K562 (cell line): ENCODE measurements at places on chromosomes 2 and 18. TPM values are rescaled to one million over a fixed set of nuclear protein-coding genes. Genes with fewer than 3 reads are reported as not detected.
A peak's percentile ranks its signal among the peaks of the same experiment; 100 is the strongest.

Gene MATN3
- not detected in 2 replicates for total RNA-seq

Gene EMILIN2
- 0.34 and 0.40 TPM in 2 replicates for total RNA-seq

Gene CHST10
- 16.8 and 19.3 TPM in 2 replicates for total RNA-seq

Gene FAM237A
- total RNA-seq = not detected in 2 replicates

Gene ZNF385B
- total RNA-seq = not detected in 2 replicates

Gene GCKR
- total RNA-seq = 0.25 and 0.55 TPM in 2 replicates

DNA sequence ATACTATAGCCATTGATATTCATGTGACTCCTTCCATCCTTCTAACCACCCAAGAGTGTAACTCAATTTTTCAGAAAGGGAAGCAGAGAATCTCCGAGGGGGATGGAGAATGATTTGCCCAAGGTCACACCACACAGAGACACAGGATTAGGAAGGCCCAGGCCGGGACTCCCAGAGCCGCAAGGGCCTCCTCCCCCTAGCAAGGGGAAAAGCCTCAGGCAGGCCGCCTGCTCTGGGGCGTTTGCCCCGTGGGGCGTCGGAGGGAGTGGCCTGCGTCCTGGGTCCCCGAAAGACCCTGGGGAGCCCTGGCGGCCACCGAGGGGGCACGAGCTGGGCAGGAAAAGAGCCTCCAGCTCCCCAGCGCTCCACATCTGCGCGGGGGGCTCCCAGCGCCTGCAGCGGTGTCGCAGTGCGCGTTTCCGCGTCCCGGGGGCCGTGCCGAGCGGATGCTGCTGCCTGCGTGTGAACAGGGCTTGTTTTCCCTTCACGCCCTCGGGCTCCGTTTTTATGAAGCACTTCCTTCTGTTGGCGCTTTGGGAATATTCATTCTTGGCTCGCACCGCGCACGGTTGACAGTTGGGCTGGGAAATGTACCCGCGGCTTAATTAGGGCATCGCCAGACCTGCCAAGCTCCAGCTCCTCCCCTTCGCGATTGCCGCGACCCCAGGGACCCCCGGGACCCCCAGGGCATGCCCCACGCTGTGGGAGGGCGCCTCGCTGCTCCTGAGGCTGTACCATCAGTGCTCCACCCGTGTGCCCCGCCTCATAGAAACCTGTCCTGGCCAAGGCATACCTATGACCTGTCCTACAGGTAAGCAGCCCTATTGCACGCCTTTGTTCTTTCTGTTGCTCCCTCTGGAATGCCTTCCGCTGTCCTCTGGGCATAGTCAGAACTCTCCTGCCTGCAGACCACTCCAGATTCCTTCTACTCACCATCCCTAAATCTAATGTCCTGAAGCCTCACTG lies 158.9 kb upstream of the GLI2 start:
- H3K27me3 ChIP-seq = peaks cover 18% of the 10 kb centered on the region
- no peak overlapping the region for H3K4me3 ChIP-seq
- no peaks in the 10 kb centered on the region for H3K36me3 ChIP-seq
- no peak for DNase-seq

DNA sequence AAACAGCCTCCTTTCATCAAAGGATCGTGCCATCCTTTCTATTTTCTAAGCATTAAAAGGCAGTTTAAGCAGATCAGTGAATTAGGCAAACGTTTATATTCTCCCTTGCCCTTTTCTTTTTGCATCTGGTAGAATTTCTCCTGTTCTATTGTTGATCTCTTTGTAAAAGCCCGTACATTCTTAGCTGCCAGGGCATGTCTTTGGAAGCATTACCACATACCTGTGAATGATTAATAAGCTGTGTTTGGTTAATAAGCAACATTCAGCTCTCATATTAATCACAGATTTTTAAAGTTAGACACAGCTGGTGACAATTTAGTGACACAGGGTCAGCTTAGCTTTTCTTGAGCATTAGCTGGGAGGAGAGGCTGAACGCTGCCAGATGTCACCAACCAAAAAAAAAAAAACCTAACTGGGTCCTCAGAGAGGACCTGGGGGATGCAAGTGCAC lies 33.8 kb upstream of the CYP1B1 start:
- H3K27ac ChIP-seq = no peak overlapping the region
- H3K4me3 ChIP-seq = no peak overlapping the region
- DNase-seq = no peak
- H3K36me3 ChIP-seq = no peaks in the 10 kb centered on the region
- peaks cover 11% of the 10 kb centered on the region for H3K27me3 ChIP-seq

- H3K27ac ChIP-seq = no peak overlapping the region
- H3K27me3 ChIP-seq = peaks cover 2% of the 10 kb centered on the region; the same call in 1 of the 3 replicates
- DNase-seq = no peak
- no peak overlapping the region for H3K4me3 ChIP-seq
- H3K4me1 ChIP-seq = no peaks in the 10 kb centered on the region
These were observed 50.4 kb upstream of the RAPH1 start for GRCh38 chr2:203585516-203585915.

GRCh38 chr2:106857882-106858478 lies 28.0 kb downstream of the ST6GAL2 start:
- no peaks in the 10 kb centered on the region for H3K4me1 ChIP-seq
- H3K27me3 ChIP-seq = no peaks in the 10 kb centered on the region
- DNase-seq = no peak
- no peak overlapping the region for H3K27ac ChIP-seq
- no peak overlapping the region for H3K4me3 ChIP-seq
- no peaks in the 10 kb centered on the region for H3K36me3 ChIP-seq

GRCh38 chr2:216838151-216838550 lies 21.7 kb downstream of the TNP1 start:
- no peaks in the 10 kb centered on the region for H3K4me1 ChIP-seq
- no peak overlapping the region for H3K4me3 ChIP-seq
- no peak for DNase-seq
- no peaks in the 10 kb centered on the region; the same call in 2 of the 3 replicates for H3K27me3 ChIP-seq
- no peaks in the 10 kb centered on the region for H3K36me3 ChIP-seq

DNA sequence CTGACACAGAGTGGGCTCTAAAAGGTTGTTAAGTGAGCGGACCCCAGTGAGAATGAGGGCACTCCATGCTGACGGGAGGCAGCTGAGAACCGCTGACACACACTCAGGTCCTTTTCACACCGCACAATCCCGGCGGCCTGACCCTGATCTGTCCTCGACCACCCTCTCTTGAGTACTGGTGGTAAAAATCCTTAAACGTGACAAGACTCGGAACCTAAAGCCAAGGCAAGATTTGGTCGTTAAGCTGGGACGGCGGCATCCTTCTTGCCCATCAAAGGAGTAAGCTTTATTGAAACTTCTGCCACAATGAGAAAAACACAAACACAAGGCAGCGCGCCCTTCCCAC lies 569 bp downstream of the TMX3 start:
- peak; percentile 20 for DNase-seq
- peak overlapping the region; percentile 82 for H3K27ac ChIP-seq
- H3K27me3 ChIP-seq = no peaks in the 10 kb centered on the region
- peaks cover 39% of the 10 kb centered on the region for H3K36me3 ChIP-seq

DNA sequence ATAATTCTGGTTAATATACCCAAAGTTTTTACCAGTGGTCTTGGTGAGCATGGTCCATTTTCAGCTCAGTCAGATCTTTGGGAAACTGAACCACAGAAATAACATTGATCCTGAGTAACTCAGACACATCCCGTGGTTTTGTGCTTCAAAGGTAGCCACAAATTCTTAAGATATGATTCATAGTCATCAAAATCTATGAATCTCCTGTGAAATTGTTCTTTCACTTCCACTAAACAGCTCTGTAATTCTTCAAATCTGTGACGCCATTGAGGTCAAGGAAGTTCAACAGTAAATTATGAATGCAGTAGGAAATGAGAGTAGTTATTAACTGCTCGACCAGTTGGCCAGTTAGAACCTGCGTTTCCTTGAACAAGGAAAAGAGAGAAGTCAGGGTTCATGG lies 147.3 kb downstream of the IRS1 start:
- DNase-seq = no peak
- no peak overlapping the region for H3K4me3 ChIP-seq
- no peaks in the 10 kb centered on the region for H3K27me3 ChIP-seq

GRCh38 chr2:71697106-71698004 lies 244.0 kb downstream of the DYSF start:
- no peak overlapping the region for H3K4me3 ChIP-seq
- H3K4me1 ChIP-seq = no peaks in the 10 kb centered on the region
- no peak overlapping the region for H3K27ac ChIP-seq

DNA sequence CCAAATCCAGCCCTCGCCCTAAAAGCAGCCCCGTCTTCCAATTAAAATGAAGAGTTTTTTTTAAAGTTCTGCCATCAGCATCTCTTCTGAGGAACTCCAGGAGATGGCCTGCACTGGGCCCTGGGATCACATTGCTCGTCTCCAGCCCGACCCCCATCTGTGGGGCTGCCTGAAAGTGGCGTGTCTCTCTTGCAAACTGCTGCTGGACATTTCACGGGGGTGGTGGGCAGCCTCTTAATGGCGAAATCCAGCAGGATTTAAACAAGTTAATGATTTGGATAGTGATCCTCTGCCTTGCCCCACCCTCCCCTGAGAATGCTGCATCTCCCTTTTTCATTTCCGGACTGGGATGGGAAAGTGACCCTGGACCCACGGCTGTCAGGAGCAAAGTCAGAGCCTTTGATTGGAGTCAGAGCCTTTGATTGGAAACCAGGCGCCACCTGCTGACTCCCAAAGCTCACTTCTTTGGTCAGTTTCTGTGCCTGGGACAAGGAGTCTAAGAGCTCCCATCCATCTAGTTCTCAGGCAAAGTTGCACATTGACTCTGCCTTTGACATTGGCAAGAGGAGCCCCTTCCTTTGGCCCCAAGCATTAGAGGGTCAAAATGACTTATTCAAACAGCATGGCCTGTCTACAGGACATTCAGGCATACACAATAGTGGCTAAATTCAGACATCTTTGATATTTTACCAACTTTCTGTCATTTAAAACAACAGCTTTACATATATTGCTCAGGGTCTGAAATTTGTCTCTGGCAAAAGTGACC lies 155.2 kb downstream of the SH3BP4 start:
- peaks cover 16% of the 10 kb centered on the region for H3K27me3 ChIP-seq
- H3K36me3 ChIP-seq = no peaks in the 10 kb centered on the region
- H3K27ac ChIP-seq = no peak overlapping the region
- no peaks in the 10 kb centered on the region for H3K4me1 ChIP-seq
- H3K4me3 ChIP-seq = no peak overlapping the region
- DNase-seq = peak; percentile 19

GRCh38 chr2:189506514-189506976 lies 65.3 kb downstream of the WDR75 start:
- H3K27ac ChIP-seq = peak overlapping the region; percentile 93
- no peak overlapping the region for H3K4me3 ChIP-seq
- H3K4me1 ChIP-seq = peaks cover 25% of the 10 kb centered on the region

DNA sequence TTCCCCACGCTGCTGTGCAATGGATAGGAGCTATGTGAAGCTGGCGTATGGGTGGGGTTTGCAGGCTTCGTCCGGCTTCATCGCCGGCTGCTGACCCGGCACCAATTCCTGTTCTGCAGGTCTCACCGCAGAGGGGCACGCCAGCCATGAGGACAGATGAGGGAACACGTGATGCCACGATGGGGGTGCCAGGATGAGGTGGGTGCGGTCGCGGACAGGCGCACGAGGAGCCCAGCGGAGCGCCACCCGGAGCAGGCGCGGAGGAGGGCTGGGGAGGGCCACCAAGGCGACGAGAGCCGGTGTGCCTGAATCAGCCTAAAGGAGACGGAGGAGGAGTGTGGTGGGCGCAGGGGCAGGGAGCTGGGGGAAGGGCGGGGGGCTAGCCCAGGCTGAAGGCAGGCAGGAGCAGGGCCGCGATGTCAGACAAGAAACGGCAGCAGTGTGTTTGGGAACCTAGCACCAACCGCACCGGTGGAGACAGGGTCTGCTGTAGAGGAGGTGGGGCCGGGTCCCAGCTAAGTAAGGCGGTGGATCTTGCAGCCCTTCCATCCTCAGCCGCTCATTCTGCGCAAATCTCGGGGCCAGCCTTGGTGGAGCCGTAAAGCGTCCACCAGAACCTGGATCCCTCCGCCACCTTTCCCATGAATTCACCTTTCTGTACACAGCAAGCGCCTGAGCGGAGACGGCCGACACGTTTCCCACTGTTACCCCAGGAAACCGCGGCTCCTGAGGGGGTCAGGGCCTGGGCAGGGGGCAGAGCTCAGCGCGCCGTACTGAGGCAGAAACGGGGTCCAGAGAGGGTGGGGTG lies 17.0 kb upstream of the CD8A start:
- peaks cover 31% of the 10 kb centered on the region for H3K27me3 ChIP-seq
- no peak overlapping the region for H3K4me3 ChIP-seq
- no peak for DNase-seq
- no peak overlapping the region for H3K27ac ChIP-seq
- H3K4me1 ChIP-seq = peaks cover 19% of the 10 kb centered on the region
- H3K36me3 ChIP-seq = no peaks in the 10 kb centered on the region

- H3K4me1 ChIP-seq = no peaks in the 10 kb centered on the region
- no peak overlapping the region for H3K27ac ChIP-seq
- H3K36me3 ChIP-seq = no peaks in the 10 kb centered on the region
- DNase-seq = no peak
- H3K4me3 ChIP-seq = no peak overlapping the region
These were observed 30.3 kb downstream of the PROC start for GRCh38 chr2:127448526-127448925.

- H3K4me3 ChIP-seq = no peak overlapping the region
- H3K4me1 ChIP-seq = peaks cover 3% of the 10 kb centered on the region; the same call in 1 of the 2 replicates
- no peak for DNase-seq
- no peak overlapping the region for H3K27ac ChIP-seq
These were observed 69.1 kb upstream of the B3GNT7 start for GRCh38 chr2:231326404-231326803.

DNA sequence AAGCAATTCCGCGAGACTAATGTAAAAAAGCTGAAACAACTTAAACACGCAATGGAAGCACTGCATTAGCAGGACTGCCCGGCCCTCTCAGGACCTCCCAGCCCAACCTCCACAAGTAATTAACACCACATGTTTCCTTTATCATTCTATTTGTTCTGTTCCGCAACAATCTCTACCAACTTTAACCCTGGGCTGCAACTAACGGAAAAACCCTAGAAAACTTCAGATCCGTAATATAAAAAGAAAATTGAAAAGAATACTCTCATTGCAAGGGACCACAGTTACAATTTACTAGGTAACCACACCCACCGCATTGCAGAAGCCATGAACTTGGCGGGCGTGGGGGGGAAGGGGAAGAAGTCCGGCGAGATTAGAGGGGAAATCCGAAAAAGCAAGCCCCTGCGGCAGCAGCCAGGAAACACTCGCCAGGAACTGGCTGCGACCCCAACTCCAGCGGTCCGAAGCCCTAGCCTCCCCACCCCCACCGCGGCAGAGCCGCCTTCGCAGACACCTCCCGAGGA lies 1.2 kb downstream of the EPB41L3 start:
- H3K36me3 ChIP-seq = no peaks in the 10 kb centered on the region
- H3K27ac ChIP-seq = no peak overlapping the region
- no peak for DNase-seq
- H3K4me1 ChIP-seq = no peaks in the 10 kb centered on the region; the same call in 1 of the 2 replicates
- H3K27me3 ChIP-seq = no peaks in the 10 kb centered on the region
- H3K4me3 ChIP-seq = no peak overlapping the region

- H3K27me3 ChIP-seq = no peaks in the 10 kb centered on the region
- no peaks in the 10 kb centered on the region for H3K36me3 ChIP-seq
- H3K4me3 ChIP-seq = no peak overlapping the region
- H3K4me1 ChIP-seq = no peaks in the 10 kb centered on the region
These were observed 534.9 kb upstream of the TNP1 start for GRCh38 chr2:217394510-217395351.

- H3K36me3 ChIP-seq = no peaks in the 10 kb centered on the region
- DNase-seq = no peak
- no peak overlapping the region for H3K27ac ChIP-seq
- H3K4me3 ChIP-seq = no peak overlapping the region
These were observed 135.2 kb downstream of the RTN4 start for GRCh38 chr2:54915101-54915500.
